ENCODE measurements at places on chromosomes 7 and 10. TPM values are rescaled to one million over a fixed set of nuclear protein-coding genes. Genes with fewer than 3 reads are reported as not detected.
A peak's percentile ranks its signal among the peaks of the same experiment; 100 is the strongest.

DNA sequence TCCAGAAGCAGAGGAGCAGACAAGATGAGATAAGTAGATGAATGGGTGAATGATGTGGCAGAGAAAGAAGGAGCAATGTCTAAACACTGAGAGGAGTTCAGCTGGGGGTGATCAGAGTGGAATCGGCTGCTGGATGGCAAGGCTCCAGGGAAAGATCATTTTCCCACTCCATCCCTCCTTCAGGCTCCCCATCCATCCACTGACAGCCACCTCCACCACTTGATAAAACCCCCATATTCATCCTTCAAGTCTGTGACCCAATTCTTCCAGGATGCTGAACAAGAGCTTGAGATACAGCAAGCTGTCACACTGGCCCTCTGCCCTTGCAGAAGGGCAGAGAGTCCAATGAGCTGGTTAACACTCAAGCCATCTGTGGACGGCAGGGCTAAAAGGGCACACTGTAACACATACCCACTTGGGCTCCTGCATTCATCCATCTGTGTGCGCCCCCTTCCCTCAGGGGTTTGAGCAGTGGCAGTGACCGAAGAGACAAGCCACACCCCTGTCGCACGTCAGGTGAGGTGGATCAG lies 30.8 kb upstream of the CACNB2 start:
- DNase-seq, result no peak
- H3K4me1 ChIP-seq, result no peaks in the 10 kb centered on the region
- no peak overlapping the region for H3K4me3 ChIP-seq
- no peaks in the 10 kb centered on the region for H3K36me3 ChIP-seq
- H3K27ac ChIP-seq, result no peak overlapping the region

DNA sequence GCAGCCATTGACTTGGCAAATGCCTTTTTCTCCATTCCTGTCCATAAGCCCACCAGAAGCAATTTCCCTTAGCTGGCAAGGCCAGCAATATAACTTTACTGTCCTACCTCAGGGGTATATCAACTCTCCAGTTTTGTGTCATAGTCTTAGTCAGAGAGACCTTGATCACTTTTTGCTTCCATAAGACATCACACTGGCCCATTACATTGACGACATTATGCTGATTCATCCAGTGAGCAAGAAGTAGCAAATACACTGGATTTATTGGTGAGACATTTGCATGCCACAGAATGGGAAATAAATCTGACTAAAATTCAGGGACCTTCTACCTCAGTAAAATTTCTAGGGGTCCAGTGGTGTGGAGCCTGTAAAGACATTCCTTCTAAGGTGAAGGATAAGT lies 649.7 kb upstream of the ANKRD30A start:
- H3K27ac ChIP-seq, result no peak overlapping the region
- H3K27me3 ChIP-seq, result no peaks in the 10 kb centered on the region
- no peaks in the 10 kb centered on the region for H3K36me3 ChIP-seq
- H3K4me3 ChIP-seq, result no peak overlapping the region
- H3K4me1 ChIP-seq, result no peaks in the 10 kb centered on the region

Gene AKR1B15
- total RNA-seq, result 0.63 TPM

Gene MEOX2
- 3.0 TPM for total RNA-seq

DNA sequence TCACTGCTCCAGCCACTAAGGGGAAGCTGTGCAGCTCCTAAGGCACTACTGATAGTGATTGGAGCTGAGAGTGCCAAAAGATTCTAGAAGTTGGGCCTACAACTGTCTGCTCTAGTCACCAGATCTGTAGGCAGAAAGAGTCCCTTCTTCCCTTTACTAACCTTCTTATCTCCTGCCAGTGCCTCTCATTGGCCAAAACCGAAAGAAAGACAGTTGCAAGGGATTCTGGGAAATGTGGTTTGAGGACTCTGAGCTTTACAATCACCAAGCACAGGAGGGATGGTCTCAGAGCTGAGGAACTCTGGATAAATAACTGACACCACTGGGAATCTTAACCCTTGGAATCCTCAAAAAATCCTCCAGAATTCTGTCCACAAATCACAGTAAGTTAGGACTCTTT lies 615.8 kb downstream of the CCSER2 start:
- peaks cover 3% of the 10 kb centered on the region for H3K27me3 ChIP-seq
- no peak for DNase-seq
- peaks cover 8% of the 10 kb centered on the region for H3K4me1 ChIP-seq
- H3K4me3 ChIP-seq, result no peak overlapping the region

Gene SPAM1
- total RNA-seq, result not detected

GRCh38 chr7:130896898-130897514 lies 163.0 kb upstream of the KLF14 start:
- no peak for DNase-seq
- H3K4me1 ChIP-seq, result peaks cover 51% of the 10 kb centered on the region
- no peaks in the 10 kb centered on the region for H3K36me3 ChIP-seq
- H3K4me3 ChIP-seq, result peak overlapping the region; percentile 49

Gene IDI2
- total RNA-seq, result not detected

DNA sequence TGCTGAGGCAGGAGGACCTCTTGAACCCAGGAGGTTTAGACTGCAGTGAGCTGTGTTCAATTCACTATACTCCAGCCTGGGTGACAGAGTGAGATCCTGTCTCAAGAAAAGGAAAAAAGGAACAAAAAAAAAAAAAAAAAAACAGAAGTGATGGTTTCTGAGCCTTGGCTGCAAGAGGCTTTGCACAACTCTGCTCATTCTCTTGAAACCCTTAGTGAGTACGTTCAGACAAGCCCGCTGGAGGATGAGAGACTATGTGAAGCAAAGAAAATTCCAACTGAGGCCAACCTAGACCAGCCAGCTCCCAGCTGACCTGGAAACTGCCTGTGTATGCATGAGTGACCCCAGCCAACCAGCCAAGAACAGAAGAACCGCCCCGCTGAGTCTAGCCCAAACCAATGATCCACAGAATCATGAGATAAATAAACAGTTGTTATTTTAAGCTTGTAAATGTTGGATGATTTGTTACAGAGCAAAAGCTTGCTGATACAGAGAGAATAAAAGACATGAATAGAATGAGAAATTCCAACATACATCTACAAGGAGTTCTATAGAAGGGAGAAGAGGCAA lies 50.6 kb upstream of the FZD9 start:
- no peak overlapping the region for H3K27ac ChIP-seq
- no peaks in the 10 kb centered on the region for H3K36me3 ChIP-seq
- H3K4me1 ChIP-seq, result no peaks in the 10 kb centered on the region
- no peak overlapping the region for H3K4me3 ChIP-seq

- no peaks in the 10 kb centered on the region for H3K36me3 ChIP-seq
- peaks cover 35% of the 10 kb centered on the region for H3K4me1 ChIP-seq
- peaks cover 21% of the 10 kb centered on the region for H3K27me3 ChIP-seq
- DNase-seq, result no peak
These were observed 10.8 kb downstream of the KCNH2 start for GRCh38 chr7:150967349-150967748.

DNA sequence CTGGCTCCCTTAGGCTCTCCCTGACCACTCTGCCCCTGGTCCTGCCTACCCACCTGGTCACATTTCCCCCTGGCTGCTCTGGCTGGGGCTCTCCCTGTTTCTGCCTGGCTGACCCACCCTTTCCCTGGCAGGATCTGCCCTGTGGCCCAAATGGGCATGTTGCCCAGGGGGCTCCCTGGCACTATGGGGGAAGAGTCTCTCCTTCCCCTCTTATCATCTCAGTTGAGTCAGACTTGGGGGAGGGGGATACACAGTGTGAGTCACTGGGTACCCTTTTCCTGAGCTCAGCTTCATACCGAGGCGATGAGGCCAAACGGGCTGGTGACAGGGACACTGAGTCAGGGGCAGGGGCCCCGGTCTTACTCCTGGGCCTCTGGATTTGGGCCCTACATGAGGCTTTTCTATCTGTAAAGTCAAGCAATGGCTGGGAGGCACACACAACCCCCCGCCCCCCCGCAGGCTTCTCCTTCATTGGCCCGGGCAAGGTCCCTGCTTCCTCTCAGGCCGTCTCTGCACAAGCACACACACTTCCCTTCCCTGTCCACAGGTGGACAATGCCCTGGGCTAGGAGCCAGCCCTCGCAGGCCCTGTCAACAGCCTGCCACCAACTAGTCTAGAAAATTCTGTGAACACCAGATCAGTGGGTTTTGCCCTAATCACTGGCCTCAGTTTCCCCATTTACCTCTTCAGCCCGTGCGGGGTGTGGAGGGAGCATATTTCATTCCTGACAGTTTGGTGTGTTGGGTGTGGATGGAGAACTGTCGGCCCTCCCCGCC lies 627 bp upstream of the FLNC start:
- H3K36me3 ChIP-seq, result no peaks in the 10 kb centered on the region
- no peak overlapping the region for H3K27ac ChIP-seq
- peaks cover 9% of the 10 kb centered on the region for H3K27me3 ChIP-seq
- H3K4me1 ChIP-seq, result peaks cover 20% of the 10 kb centered on the region
- H3K4me3 ChIP-seq, result peak overlapping the region; percentile 77

- no peak overlapping the region for H3K4me3 ChIP-seq
- DNase-seq, result no peak
- H3K36me3 ChIP-seq, result peaks cover 15% of the 10 kb centered on the region
- H3K27ac ChIP-seq, result no peak overlapping the region
- peaks cover 19% of the 10 kb centered on the region for H3K4me1 ChIP-seq
These were observed 20.5 kb downstream of the ZRANB1 start for GRCh38 chr10:124962421-124962820.

GRCh38 chr10:128078136-128078969 lies 47.9 kb downstream of the MKI67 start:
- DNase-seq, result no peak
- peaks cover 9% of the 10 kb centered on the region for H3K27me3 ChIP-seq
- no peak overlapping the region for H3K4me3 ChIP-seq

Gene FAM221A
- 11.7 TPM for total RNA-seq

GRCh38 chr10:43371418-43371817 lies at the start of gene FXYD4:
FXYD4 (plus strand) TSS chr10:43371636; CDS start chr10:43373747, 2,111 bp downstream.
- no peak within 1 kb of the TSS for H3K27ac ChIP-seq
- H3K36me3 ChIP-seq, result no peaks in the 10 kb centered on the region
- H3K4me3 ChIP-seq, result no peak within 1 kb of the TSS
- H3K27me3 ChIP-seq, result no peaks in the 10 kb centered on the region
- peaks cover 6% of the 10 kb centered on the region for H3K4me1 ChIP-seq

DNA sequence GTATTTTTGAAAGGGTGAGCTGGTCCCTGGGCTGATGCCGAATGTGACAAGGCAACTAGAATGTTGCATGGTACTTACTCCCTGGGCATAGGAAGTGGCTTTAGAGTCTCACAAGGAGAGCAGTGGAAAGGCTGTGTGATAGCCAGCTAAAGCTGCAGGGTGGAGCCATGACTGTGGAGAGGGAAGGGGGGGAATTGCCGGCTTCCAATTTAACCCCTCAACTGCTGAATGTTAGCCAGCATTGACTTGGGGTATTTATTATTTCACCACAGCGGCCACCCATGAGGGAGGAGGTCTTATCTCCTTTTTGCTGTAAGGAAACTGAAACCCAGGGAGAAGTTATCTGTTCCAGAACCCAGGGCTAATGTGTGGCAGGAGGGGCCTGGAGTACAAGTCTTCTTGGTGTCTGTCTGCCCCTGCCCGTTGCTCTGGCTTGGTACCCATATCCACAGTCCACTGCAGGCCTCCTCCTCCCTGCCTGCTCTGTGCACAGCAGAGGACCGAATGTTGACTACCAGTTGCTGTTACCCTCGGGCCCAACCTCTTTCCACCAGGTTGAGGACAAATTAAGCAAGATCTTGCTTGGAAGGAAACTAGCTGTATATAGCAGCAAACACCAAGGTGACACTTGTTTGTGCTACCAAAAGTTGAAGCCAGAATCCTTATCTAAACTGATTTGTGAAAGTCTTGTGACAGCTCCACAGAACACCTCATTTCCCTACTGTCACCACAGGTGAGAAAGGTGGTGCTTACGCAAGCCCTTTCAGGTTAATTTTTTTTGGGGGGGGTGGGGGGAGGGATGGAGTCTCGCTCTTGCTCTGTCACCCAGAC lies 37.6 kb downstream of the WBP1L start:
- peaks cover 20% of the 10 kb centered on the region for H3K36me3 ChIP-seq
- H3K27ac ChIP-seq, result no peak overlapping the region
- no peak for DNase-seq

Gene MCM10
- 31.7 TPM for total RNA-seq

- H3K27ac ChIP-seq, result no peak overlapping the region
- H3K4me1 ChIP-seq, result no peaks in the 10 kb centered on the region
- no peak overlapping the region for H3K4me3 ChIP-seq
- peaks cover 3% of the 10 kb centered on the region for H3K27me3 ChIP-seq
These were observed 69.6 kb downstream of the NRG3 start for GRCh38 chr10:81944609-81945008.

- H3K36me3 ChIP-seq, result peaks cover 11% of the 10 kb centered on the region
- H3K27ac ChIP-seq, result no peak overlapping the region
- DNase-seq, result no peak
- no peak overlapping the region for H3K4me3 ChIP-seq
- H3K4me1 ChIP-seq, result no peaks in the 10 kb centered on the region
These were observed 65.0 kb downstream of the TRRAP start for GRCh38 chr7:98943336-98943735.

Gene KIF20B
- total RNA-seq, result 36.9 TPM

- no peaks in the 10 kb centered on the region for H3K36me3 ChIP-seq
- peaks cover 10% of the 10 kb centered on the region for H3K4me1 ChIP-seq
- DNase-seq, result no peak
- no peaks in the 10 kb centered on the region for H3K27me3 ChIP-seq
- no peak overlapping the region for H3K4me3 ChIP-seq
These were observed 793.0 kb upstream of the IGFBP3 start for GRCh38 chr7:46713868-46714596.

Gene COX19
- 14.8 TPM for total RNA-seq

GRCh38 chr10:132862485-132863420 lies 76.8 kb upstream of the NKX6-2 start:
- no peaks in the 10 kb centered on the region for H3K36me3 ChIP-seq
- H3K27me3 ChIP-seq, result no peaks in the 10 kb centered on the region
- H3K27ac ChIP-seq, result peak overlapping the region; percentile 32
- DNase-seq, result peak; percentile 66

Gene INSYN2A
- 0.85 TPM for total RNA-seq

DNA sequence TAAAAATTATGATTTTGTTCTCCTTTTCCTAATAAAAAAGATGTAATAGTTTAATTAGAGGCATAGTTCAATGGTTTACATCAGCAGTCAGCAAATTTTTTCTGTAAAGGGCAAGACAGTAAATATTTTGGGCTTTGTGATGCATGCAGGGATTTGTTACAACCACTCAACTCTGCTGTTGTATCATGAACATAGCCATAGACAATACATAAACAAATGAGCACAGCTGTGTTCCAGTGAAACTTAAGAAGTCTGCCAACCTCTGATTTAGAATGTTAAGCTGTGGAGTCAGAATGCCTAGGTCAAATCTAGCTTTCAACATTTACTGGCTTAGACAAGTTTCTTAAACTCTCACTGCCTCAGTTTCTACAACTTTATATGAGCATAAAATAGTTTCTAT lies 31.6 kb downstream of the ASZ1 start:
- no peak for DNase-seq
- no peak overlapping the region for H3K27ac ChIP-seq
- no peaks in the 10 kb centered on the region for H3K36me3 ChIP-seq

Gene UNCX
- 0.48 TPM for total RNA-seq

Data from type B pancreatic cell (in vitro differentiated cells).